Brain microvascular endothelial cell (primary cell): ENCODE measurements at places on chromosomes 2 and 18.

GRCh38 chr18:24741321-24741720 is 280.9 kb downstream of the HRH4 start:
- no peak for DNase-seq

DNA sequence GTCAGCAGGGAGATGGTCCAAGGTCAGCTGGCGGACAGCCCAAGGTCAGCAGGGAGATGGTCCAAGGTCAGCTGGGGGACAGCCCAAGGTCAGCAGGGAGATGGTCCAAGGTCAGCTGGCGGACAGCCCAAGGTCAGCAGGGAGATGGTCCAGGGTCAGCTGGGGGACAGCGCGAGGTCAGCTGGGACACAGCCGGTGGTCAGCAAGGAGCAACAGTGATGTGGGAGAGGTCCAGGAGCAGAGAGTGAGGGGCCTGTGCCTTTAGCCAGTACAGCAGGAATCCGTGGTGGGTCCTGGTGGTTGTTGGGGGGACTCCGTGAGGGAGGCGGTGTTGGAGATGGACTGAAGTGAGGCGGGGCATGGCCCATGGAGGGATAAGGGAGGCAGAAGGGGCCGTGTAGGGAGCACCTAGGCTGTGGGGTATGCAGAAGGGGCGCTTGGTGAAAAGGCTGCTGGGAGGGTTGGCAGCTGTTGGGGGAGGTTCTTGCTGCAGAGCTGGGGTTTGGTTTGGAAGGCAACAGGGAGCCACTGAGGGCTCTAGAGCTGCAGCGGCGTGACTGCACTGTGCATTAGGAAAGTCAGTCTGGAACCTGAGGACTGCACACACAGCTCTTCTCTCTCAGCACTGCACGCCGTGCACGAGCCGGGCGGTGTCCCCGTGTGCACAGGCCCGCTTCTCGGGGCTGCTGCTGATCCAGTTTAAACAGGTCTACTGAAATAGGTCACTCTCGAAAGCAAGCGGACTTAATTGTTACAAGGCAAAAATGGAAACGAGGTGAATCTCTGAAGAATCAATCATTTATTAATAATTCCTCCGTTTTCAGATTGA is 76.2 kb upstream of the HDAC4 start:
- no peak for DNase-seq

DNA sequence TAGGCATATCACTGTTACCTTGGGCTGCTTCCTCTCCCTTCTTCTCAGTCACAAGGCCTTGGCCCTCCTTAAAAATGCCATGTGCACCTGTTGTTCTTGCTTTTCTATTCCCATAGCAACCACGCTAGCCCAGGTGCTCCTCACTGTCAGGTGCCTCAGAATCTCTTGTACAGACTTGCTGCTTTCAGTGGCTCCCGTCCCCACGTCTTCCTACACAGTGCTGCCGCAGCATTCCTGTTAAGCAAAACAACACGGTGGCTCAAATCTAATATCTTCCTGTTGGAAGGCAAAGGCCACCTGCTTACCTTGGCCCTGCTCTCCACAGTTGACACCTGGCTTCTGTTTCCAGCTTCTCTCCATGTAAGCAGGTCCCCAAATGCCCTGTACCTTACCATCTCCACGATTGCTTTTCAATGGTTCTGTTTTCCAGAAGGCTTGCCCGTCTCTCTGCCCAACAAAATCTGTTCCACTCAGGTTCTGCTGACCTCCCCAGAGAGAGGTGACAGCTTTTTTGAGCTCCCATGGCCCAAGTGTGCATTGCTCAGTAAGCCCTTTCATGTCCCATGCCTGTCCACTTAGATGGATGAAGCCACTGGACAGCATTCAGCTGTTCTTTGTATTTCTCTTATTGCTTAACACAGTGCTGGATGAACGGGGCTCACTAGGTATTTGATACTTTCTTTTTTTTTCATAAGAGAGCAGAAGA is 240.4 kb downstream of the PRKCE start:
- no peak for DNase-seq

DNA sequence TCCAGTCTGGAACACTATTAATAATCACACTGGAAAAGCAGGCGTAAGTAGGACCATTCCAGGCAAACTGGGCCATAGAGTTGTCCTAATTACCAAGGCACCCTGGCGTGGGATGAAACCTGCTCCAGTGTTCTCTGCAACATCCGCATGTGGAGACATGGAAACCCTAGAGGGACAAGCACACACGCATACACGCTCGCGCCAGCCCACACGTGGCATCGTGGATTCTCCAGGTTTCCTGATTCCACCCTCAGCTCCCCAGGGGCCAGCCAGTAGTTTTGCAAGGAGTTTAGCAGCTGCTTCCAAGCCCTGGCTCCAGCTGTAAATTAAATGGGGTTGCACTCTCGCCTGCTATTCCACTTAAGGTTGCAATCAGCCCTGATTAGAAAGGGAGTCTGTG is 127.7 kb downstream of the DYSF start:
- DNase-seq = no peak

DNA sequence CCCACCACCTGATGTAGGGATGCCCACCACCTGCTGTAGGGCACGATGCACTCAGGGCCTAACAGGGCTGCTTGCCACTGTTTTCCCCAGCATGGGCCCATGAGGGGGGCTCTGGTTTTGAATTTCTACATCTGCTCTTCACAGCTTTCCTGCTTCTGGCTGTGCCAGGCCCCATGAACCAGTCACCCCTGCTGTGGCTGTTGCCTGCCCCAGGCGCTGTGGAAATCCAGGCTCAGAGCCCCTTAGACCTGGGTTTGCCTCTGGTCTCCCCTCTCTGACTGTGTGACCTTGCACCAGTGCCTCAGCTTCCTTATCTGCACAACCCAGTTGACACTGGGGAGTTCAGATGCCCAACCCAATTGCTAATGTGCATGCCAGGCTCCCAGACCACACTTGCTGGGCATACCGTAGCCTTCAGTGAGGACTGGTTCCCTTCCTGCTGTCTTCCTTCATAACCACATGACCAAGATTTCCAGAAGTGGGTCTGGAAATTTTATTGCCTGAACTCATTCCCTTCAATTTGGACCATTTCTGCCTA is 6.0 kb upstream of the MLPH start:
- no peak for DNase-seq
